Bladder microvascular endothelial cell (primary cell): ENCODE measurements at places on chromosomes 13 and 19. TPM values are rescaled to one million over a fixed set of nuclear protein-coding genes. Genes with fewer than 3 reads are reported as not detected.

GPR32 gene
- not detected in 2 replicates for total RNA-seq

ZNF441 gene
- total RNA-seq, result 6.5 and 9.0 TPM in 2 replicates

PDX1 gene
- not detected in 2 replicates for total RNA-seq

KLK3 gene
- total RNA-seq, result 0.16 TPM in 1 of 2 replicates, not detected in the other

ZNF560 gene
- total RNA-seq, result 0.06 and 0.49 TPM in 2 replicates

VSTM1 gene
- not detected in 2 replicates for total RNA-seq

LMTK3 gene
- 0.06 TPM in 1 of 2 replicates, not detected in the other for total RNA-seq

IL17D gene
- 1.3 and 4.0 TPM in 2 replicates for total RNA-seq

SIGLEC5 gene
- not detected in 2 replicates for total RNA-seq

RNF126 gene
- 17.3 and 25.2 TPM in 2 replicates for total RNA-seq

PGLYRP1 gene
- not detected in 2 replicates for total RNA-seq

GRIN3B gene
- total RNA-seq, result 0.50 and 0.97 TPM in 2 replicates

HPN gene
- not detected in 2 replicates for total RNA-seq

KCNJ14 gene
- total RNA-seq, result under 0.01 and 0.63 TPM in 2 replicates

PSG2 gene
- total RNA-seq, result not detected in 2 replicates

PRMT1 gene
- total RNA-seq, result 400 and 451 TPM in 2 replicates

CYP4F2 gene
- under 0.01 TPM in 1 of 2 replicates, not detected in the other for total RNA-seq

CACNG6 gene
- total RNA-seq, result 0.25 and 0.81 TPM in 2 replicates

GPR183 gene
- total RNA-seq, result under 0.01 and 0.19 TPM in 2 replicates

GMIP gene
- 5.5 and 9.8 TPM in 2 replicates for total RNA-seq

WDR87 gene
- total RNA-seq, result not detected in 2 replicates

MRPL54 gene
- total RNA-seq, result 36.8 and 68.5 TPM in 2 replicates

B3GNT8 gene
- total RNA-seq, result 0.97 and 1.1 TPM in 2 replicates

ZNF616 gene
- 4.7 and 13.0 TPM in 2 replicates for total RNA-seq

SOX1 gene
- not detected in 2 replicates for total RNA-seq

ANKLE1 gene
- total RNA-seq, result 0.49 and 0.76 TPM in 2 replicates

BRSK1 gene
- total RNA-seq, result 0.49 and 0.82 TPM in 2 replicates
